Muscle of leg (tissue), 16 donors: ENCODE measurements at places on chromosomes 7 and 10.

DNA sequence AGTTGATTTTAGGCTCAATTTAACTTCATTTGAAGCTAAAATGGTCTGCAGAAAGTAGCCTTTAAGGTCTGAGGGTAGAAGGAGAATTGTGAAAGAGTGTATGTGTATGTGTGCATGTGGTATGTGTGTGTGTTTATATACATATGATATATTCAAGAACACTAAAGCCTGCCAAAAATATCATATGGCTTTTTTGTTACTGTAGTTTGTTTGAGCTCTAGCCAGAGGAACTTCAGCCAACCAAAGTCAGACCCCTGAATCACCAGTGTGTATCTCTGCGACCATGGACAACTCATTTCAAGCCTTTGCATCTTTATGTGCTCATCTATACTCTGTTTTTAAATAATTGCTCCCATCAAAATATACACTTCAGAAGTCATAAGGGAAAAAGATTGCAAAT lies 58.4 kb upstream of the HDAC9 start:
- DNase-seq: peak; percentile 16

- DNase-seq: peak; percentile 37
These were observed 261.1 kb upstream of the ZMIZ1 start for GRCh38 chr10:78807504-78808203.

- DNase-seq: no peak
These were observed 98.9 kb upstream of the TCF7L2 start for GRCh38 chr10:112851181-112851580.

DNA sequence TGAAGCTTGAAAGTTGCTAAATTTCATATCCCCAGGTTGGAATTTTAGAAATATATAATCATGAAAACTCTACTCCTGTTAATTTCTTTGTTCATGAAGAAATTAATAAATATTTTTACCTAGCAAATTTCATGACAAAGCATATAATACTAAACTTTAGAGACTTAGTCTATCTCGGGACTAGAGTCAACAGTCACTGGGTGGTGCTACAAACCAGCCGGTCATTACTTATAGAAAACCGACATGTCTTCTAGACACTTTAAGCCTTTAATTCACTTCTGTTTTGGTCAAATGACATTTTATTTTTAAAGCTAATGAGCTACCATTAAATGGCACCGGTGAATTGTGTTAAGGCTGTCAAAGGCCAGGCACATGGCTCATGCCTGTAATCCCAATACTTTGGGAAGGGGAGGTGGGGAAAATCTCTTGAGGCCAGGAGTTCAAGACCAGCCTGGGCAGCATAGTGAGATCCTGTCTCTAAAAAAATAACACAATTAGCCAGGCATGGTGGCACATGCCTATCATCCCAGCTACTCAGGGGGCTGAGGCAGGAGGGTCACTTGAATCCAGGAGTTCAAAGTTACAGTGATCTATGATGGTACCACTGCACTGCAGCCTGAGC lies 270.1 kb downstream of the CACNA2D1 start:
- DNase-seq: no peak

GRCh38 chr10:79236433-79236765 lies 110.9 kb upstream of the PPIF start:
- no peak for DNase-seq
